ENCODE measurements at places on chromosomes 5 and 9.

DNA sequence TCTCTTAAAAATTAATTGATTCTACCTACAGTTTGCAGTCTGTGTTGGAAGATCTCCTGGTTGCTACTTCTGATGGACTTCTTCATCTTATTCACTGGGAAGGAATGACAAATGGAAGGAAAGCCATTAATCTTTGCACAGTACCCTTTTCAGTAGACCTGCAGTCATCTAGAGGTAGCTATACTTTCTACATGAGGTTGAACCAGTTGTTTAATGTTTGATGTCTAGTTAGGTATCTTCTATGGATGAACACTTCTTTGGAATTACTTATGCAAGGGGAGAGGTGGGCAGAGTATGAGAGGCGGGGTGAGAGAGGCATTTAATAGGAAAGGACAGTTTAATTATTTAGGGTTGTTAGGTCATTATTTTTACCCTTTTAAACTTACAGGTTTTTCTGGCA is 91.2 kb downstream of the RIC1 start:
- DNase-seq: no peak

DNA sequence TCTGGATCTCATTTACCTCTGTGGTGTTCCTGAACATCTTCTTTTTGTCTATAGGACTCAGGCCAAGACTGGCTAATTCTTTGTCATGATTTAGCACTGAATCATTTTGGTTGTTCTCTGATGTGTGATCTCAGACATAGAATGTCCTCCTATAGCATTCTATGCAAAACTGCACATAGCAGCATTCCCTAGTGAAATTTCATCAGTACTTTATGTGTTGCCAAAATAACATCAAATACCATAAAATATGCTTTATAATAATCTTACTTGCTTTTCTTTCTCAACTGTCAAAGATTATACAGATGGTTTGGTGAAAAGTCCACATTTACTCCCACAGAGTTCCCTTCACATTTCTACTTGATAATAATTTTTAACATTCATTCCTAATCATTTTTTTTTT is 115.7 kb upstream of the MPDZ start:
- no peak for DNase-seq

- no peak for DNase-seq
These were observed 48.2 kb downstream of the NDST1 start for GRCh38 chr5:150556106-150556505.

GRCh38 chr5:177357146-177357458 is 622 bp upstream of the RGS14 start:
- no peak for DNase-seq

GRCh38 chr5:147361441-147362175 is 126.8 kb downstream of the STK32A start:
- no peak for DNase-seq

GRCh38 chr9:136254381-136255165 is 9.0 kb upstream of the QSOX2 start:
- DNase-seq: no peak

- DNase-seq: no peak
These were observed 75.4 kb upstream of the SYK start for GRCh38 chr9:90726215-90726614.

- DNase-seq: no peak
These were observed 101.1 kb downstream of the FGF18 start for GRCh38 chr5:171520300-171521174.

DNA sequence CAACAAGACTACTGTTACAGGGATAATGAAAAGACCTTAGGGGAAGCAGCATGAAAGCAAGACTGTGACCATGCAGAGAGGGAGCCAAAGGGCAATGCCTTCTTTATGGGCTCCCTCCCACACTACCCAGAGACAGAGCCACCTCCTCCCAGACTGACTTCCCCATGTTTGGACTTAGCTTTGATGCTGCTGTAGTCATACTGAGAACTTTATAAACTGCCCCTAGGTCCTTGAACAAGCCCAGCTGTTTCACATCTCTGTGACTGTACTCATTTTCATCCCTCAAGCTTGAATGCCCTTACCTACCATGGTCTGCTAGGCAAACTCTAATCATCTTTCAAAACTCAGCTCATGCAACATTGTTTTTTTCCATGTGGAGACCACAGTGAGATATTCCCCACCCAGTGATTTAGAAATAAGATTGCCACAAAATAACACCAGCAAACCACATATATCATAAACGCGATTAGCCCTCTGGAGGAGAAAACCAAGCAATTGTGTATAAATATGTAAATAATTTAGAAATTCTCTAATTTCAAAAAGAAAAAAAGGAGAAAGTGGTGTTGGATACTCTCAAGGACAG is 23.4 kb upstream of the FAM169A start:
- DNase-seq: no peak

DNA sequence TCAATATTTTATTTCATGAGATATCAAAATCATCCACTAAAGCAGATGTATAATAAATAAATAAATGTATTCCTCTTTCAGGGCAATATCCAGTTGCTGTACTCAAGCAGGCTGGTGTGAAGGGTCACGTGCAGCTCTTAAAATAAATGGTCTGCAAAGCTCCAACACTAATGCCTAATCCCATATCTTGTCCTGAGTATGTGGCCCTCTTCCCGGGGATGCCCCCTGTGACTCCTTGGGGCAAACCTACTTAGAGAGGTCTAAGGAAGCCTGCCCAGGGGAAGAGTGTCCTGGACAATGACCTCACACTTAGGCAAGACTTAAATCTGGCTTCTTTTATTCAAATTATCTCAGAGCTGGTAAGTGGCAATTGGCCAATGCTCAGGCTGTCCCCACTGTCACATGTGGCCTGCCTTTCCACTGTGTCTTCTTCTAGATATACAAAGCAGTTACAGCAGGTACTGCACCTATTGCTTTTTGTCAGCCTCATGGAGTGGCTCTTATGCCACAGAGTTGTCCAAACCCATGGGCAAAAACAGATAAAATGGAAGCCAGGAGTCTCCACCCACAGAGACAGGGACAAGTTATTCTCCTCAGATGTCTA is 55.3 kb downstream of the SEMA5A start:
- DNase-seq: no peak

DNA sequence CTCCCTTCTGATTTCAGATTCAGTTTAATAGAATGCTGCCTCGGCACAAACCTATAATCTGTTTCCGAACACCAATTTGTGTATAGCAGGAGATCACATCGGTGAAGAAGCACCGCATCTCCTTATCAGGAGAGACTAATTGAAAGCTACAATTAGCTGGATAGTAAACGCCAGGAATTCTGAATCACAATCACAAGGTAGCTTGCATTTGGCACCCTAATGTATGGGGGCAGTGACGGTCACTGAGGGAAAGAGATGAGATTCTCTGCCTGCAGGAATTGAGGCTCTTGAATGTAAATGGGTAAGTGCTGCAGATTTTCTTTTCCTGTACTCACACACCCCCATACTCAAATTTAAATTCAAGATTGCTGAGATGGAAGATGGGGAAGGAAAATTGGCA is 373.6 kb upstream of the ZNF608 start:
- no peak for DNase-seq

DNA sequence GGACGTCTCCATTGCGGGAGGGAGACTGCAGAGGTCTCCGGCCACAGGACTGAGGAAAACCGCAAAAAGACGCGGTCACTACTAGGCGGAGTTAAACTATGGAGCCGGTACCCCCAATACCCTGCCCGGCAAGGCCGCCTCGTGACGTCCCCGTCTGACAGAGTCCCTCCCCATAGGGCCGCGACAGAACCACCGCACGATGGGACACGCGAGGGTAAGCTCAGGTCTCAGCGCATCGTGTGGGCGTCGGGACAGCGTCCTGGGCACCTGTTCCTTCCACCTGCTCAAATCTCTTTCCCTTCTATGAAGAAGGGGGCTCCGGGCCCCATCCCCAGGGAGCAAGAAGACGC is 35.2 kb upstream of the GLDC start:
- peak; percentile 52 for DNase-seq

DNA sequence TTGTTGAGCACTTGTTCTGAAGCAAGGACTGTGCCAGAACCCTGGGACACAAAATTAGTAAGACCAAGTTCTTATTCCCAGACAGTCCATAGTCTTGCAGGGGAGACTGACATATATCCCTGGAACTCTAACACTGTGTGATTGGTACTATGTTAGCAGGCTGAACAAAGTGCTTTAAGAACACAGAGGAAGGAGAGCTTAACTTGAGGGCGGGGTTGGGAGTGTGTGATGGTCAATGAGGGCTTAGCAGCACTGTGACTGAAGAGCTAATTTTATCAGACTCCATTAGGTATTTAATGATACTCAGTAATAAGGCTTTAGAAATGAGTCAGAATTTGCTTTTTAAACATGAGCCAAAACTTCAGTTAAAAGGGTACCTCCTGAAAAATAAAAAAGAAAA is 14.9 kb upstream of the SPATA24 start:
- DNase-seq: no peak

DNA sequence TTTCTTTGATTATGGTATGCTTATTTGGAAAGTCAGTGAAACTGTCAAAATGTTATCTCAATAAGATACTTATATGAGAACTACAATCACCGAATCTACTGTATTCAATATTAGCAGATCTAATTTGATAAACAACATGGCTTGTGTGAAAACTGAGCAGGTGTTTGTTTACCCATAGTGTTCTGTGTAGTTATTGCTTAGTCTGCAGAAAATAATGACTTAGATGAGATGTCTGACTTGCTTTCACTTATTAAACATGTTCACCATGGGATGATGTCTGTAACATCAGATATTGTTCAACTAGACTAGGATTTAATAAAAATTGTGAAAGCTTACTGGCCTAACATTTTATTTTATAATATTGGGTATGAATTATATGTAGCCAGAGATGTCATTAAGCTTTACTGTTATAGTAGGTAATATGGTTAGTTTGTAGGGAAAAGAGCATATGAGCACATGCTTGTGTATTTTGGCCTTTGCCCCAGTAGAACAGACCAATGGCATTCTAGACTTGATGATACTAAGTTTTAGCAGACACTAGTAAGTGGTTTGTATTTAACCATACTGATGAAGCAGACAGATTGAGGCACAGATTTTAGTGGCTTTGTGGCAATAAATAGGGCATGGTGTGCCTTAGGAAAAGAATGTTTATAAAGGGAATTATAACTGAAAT is 16.4 kb downstream of the SUB1 start:
- DNase-seq: no peak

DNA sequence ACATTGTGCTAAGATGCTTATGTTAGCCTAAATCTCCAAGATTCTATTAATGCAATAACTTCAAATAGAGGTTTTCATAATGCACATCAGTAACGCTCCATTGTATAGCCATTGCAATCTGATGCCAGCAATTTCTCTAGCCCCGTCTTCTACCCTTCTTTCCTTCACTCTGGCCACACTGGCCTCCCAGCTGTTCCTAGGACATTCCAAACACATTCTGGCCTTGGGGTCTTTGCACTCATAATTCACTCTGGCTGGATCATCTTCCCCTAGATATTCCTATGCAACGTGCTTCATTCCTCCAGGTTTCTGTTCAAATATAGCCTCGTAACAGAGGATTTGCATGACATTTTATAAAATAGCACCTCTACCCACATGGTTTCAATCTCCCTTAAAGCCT is 23.3 kb downstream of the FAM81B start:
- no peak for DNase-seq

GRCh38 chr9:6224393-6225154 is 9.0 kb downstream of the IL33 start:
- DNase-seq: no peak

- DNase-seq: no peak
These were observed 75.2 kb upstream of the RASGRF2 start for GRCh38 chr5:80884929-80885328.

DNA sequence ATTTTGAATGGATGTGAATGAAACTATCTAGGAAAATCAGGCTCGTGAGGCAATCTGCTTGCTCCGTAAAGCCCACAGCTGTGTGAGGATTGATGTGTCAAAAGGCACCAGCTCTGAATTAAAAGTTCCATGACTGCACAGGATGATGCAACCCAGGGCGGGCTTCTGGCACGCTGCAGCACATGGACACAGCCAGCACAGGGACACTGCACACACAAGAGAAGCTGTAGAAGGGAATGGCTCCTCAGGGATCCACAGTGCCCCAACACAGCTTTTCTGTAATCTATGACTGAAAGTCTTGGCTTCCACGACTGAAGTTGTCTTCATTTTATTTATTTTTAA is 151.0 kb downstream of the GCNT1 start:
- no peak for DNase-seq
